ENCODE measurements at places on chromosomes 16 and 17.

DNA sequence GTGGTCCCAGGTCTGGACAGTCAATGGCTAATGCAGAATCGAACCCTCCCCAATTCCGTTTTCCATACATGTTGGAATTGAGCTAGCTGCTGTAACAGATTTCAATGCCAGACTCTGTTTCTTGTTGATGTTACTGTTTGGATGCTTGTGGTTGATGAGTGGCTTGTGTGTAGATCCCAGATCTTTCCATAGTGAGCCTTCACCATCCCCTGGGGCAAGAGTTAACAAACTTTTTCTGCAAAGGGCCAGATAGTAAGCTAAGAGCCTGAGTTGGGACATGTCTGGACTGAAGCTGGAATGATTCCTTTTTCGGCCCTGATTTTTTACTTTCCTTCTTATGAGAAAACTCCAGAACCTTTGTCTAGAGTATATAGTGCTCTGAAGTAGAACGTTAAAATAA lies 296.3 kb downstream of the CPPED1 start:
- no peak for DNase-seq

DNA sequence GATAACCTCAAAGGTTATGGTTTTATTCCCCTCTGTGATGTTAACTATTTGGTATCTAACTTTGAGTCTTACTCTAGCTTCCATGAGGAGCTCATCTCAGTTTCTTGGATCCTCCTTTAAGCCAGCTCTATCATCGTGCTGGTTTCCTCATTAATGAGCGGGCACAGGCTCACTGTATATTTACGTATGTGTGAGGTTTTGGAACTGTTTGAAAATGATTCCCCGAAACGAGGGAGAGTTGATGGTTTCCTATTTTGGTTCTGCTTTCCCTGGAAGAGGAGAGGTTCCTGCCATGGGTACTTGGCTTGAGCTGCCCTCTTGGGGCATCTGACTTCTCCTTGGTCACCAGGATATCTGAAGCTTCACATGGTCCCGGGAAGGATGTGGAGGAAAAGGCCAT lies 32.7 kb upstream of the PIK3R6 start:
- DNase-seq, result no peak

DNA sequence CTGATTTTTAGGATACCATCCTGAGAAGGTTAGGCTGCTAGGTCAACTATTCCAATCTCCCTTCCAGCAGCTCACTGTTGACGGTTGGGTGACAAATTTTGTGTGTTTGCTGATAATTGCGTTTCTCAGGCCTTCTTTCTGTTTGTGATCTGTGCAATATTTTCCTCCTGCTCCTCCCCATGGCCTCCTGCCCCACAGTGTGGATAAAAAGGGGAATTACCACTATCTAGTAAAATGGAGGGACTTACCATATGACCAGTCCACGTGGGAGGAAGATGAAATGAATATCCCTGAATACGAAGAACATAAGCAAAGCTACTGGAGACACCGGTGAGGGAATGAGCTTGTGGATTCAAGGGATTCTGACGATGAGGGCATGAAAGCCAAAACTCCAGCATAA lies 9.2 kb downstream of the CHD3 start:
- no peak for DNase-seq

DNA sequence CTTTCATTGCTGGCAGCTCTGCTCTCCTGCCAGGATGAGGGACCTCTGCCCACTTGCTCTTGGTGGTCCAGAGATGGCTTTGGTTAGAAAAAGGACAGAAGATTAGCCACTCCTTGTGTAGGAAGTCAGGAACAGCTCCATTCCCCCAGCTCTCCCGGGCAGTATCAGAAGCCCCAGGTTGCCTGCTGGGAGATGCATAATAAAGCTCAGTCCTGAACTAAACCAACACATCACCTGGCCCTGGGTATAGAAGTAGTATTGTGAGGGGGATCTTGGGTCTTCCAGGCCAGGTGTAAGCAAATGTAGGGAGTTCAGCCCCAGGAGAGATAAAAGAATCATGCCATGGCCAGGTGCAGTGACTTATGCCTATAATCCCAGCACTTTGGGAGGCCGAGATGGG lies 52.4 kb downstream of the NEUROD2 start:
- no peak for DNase-seq

DNA sequence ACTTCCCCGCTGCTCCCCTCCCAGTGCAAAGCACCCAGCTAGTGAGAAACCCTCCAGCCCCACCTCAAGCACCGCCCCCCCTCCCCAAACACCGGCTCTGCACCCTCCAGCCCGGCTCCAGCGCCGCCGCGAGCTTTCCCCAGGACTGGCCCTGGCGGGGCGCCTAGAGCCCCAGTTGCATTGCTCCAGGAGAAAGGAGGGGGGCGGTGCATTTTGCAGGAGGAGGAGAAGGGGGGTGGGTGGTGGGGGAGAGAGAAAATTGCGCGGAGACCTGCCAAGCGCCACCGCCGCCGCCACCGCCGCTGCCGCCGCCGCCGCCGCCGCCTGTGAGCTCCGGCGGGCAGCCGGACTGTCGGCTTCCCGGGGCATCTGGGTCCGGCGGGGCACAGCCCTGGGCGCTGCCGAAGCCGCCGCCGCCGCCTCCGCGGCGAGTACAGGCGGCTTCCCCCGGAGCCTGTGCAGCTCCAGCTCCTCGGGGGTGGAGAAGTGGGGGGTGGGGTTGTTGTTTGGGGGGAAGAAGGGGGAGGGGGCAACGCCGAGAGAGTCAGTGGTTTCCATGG lies 333 bp upstream of the NOG start:
- peak; percentile 3 for DNase-seq

GRCh38 chr16:56989988-56990387 lies 631 bp downstream of the NLRC5 start:
- no peak for DNase-seq

DNA sequence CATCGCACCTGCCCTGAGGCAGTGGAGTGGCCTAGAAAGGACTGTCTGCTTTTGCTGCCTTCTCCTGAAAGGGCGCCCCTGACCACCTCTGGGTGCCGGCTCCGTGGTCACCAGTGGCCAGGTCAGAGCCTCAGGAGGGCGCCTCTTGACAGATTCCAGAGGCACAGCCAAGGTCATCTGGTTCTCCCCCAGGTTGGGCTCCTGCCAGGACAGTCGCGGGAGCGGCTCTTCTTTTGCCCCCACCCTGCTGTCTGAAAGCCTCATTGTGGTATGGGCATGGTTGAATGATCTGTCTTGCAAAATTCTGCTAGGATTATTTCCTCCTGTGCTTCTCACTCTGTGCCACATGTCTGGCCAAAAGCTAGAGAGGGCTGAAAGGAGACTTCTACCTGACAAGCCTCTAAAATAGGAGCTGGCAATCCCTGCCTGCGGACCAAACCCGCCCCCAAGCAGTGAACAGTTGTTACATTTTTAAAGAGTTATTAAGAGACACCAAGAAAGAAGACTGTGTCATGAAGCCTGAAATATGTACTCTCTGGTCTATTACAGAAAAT lies 82.8 kb downstream of the SNX29 start:
- DNase-seq, result no peak

DNA sequence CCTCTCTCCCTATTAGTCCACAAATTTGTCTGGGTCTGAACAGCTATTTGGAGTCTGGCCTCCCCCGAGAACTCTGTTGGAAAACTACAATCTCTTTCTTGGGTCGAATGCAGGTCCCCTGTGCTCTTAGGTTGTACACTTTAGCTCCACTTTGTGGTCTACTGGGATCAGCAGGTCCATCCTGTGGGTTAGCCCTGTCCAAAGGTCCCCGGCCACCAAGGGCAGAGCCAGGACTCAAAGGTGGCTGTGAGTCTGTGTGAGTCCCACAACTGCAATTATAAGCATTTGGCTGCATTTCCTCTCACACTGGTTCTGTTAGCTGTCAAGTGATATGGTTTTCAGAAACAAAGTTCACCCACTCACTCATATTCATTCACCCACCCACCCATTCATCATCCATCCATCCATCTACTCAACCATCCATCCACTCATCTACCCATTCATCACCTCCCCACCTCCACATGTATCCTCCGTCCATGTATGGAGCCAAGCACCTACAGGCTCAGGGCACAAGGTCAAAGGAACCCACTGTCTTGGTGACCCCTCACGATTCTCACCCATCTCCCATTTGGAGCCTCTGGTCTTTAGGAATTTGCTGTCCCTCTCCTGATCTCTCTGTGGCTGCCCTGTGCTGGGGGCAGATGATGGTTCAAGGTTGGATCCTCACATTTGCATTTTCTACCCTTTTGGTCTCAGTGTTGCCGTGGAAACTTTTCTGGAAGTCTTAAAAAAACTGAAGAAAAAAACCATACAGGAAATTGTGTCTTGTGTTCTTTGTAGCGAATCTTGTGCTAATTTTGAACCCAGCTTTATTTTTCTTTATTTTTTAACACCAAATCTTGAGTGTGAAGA lies 45.8 kb downstream of the IRF8 start:
- no peak for DNase-seq

GRCh38 chr17:65243838-65244625 lies 106.9 kb downstream of the RGS9 start:
- DNase-seq, result no peak

DNA sequence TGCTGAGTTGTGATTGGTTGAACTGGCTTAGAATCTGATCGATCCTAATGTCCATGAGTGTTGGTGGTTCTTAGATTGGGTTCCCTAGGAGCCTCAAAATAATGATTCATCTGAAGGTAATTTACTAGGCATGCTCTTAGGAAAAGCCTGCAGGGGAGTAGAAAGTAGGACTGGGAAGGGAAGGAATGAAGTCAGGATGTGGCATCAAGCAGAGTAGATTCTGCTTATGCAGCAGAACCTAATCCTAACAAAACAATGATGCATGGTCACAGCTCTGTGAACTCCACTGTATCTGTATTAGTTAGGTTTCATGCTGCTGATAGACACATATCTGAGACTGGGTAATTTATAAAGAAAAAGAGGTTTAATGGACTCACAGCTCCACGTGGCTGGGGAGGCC lies 132.5 kb downstream of the HS3ST2 start:
- no peak for DNase-seq

GRCh38 chr17:8995711-8996110 lies 25.6 kb upstream of the NTN1 start:
- DNase-seq, result no peak

DNA sequence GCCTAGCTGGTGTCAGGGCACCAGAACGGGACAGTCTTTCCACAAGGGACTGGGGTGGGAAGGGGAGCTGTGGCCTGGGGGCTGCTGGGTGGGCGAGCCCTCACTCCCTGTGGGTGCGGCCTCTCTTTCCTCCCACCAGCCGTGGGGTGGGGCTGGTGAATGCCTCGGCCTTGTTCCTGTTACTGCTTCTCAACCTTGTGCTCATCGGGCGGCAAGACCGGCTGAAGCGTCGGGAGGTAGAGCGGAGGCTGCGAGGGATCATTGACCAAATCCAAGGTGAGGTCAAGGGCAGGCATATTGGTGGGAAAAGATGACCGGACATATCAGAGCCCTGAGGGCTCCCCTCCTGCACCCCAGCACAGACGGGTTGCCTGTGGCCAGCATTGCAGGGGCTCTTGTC lies 29.2 kb downstream of the CASKIN2 start:
- no peak for DNase-seq
